Smooth muscle cell of the brain vasculature (primary cell): ENCODE measurements at places on chromosomes 11 and 22.

DNA sequence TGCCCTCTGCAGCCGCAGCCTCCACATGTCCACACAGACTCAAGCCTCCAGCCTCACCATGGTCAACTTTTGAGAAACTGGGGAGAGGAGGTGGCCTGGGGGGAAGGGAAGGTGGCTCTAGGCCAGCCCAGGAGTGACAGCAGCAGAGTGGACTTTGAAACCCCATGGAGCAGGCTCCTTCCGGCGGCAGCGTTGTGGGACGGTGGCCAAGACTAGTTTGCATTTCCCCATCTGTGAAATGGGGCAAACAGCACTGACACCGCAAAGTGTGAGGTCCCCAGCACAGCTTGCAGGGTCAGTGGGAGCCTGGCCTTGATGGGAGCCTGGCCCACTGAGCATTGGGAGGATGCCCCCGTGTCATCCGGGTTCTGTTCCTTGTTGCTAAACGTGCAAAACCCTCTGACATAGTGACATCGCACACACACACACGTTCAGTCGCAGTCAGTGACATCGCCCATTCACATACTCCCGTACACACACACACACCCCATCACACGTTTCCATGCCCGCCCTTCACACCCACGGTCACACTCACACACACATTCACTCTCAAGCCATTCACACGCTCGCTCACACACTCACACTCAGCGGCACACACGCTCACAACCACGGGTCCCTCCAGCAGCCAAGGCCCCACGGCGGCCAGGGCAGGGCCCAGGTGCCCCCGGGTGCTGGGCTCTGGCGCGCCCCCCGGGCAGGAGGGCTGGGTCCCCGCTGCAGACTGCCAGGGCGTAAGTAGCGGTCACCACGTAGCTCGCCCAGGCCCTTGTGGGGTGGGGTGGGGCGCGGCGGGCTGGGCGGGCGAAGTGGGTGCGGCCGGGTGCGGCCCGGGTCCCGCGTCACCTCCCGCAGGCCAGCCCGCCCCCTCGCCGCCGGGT, 585 bp downstream of the CYB5R3 start:
- no peak for DNase-seq

DNA sequence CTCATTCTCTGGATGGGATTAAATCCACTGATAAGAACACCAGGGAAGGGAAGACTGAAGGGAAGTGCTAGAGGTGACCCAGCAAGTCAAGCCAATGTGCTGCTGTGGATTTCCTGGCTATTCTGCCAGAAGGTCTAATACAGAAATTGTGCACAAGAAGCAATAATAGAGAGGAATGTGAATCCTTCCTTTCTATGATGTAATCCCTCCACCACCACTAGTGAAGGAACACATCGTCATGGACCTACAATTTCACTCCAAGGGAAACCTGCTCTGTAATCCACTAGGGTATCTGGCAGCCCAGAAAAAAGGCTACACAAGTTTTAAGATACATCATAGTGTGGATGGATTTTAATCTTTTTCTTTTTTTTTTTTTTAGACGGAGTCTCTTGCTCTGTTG, 17.4 kb downstream of the LARGE2 start:
- no peak for DNase-seq

- DNase-seq = no peak
Measured at GRCh38 chr22:17734187-17734586, 40.1 kb downstream of the BID start.

GRCh38 chr22:17095538-17095937, 10.7 kb downstream of the IL17RA start:
- no peak for DNase-seq

DNA sequence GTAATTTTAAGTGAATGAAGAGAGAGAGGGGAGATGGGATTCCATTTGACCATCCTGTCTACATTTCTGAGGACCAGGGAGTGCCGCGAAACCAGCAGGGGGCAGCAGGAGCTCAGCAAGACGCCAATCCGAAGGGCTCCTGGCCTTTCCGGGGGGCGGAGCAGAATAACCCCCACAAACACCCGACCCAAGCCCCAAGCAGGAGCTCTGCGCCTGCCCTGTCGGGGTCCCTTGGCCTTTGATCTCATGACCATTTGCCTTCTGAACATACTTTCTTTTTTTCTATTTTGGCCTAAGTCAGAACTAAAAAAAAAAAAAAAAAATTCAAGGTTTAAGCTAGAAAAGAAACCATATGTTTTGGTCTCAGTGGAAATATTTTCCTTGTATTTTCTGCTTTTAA, 21.9 kb upstream of the SCN2B start:
- DNase-seq = peak; percentile 13

GRCh38 chr11:79076526-79077115, 364.2 kb downstream of the TENM4 start:
- no peak for DNase-seq

- no peak for DNase-seq
Measured at GRCh38 chr11:112096194-112096593, 9.5 kb downstream of the SDHD start.

- no peak for DNase-seq
Measured at GRCh38 chr11:115159207-115159606, 345.0 kb downstream of the CADM1 start.

DNA sequence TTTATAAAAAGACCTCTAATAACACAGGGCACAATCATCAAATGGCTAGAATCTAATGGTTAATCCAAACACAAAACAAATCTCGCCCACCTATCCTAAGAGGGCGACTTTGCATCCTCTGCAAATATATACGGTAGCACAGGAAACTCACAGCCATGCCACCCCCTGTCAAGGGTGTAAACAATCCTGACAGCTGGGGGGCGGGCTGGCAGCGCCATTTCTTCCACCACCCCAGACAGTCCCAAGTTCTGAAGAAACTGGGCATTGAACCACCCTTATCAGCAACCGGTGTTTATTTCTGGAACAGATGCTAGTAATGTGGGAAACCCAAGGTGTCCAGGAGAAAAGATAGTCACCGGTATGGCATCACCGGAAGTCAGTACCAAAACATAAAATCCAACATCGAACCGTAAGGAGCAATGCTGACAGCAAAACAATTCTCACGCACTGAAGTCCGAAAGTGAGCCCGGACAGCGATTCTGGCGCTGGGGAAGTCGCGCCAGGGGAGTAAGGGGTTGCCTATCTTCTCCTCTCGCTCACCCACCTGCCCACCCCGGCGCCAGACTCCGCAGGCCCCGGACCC, 825 bp downstream of the FBXO3 start:
- DNase-seq = no peak

DNA sequence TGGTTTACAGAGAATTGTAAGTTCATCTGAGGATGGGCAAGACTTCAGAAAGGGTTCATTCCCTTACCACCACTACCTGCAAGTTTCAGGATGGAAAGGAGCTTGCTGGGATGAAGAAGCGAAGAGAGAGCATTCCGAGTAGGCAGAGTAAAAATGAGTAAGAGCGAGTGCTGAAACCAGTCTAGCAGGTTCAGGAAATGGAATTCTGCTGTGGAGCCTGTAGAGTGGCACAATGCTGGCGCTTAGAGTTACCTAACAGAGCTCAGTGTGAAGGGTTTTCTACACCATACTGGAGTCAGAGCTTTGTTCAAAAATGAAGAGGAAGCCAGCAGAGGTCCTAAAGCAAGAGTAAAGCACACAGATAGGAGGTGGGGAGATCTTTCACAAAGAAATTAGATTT, 179.2 kb upstream of the ZC3H12C start:
- no peak for DNase-seq

- no peak for DNase-seq
Measured at GRCh38 chr11:32829157-32829679, 509 bp upstream of the PRRG4 start.

GRCh38 chr11:2933375-2934020, 4.3 kb upstream of the PHLDA2 start:
- DNase-seq = no peak

DNA sequence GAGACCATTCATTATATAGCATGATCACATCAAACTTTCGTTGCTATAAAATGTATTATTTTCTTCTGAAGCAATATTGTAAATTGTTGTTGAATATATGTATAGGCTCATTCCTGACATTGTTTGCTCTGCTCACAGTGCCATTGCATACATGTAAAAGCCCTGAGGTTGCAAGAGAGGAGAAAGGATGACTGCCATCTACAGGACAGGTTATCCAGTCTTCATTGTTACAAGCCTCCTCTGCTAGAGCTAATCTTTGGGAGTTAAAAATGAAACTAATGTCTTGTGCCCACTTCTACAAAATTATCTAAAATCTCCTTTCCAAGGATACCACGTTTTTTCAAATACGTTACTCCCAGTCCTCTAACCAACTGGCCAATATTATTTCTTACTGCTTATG, 16.4 kb upstream of the OR5AL1 start:
- no peak for DNase-seq

GRCh38 chr11:48001438-48002021, 21.2 kb downstream of the PTPRJ start:
- peak; percentile 70 for DNase-seq

- no peak for DNase-seq
Measured at GRCh38 chr11:75191330-75191717, 40.4 kb downstream of the SLCO2B1 start.

- no peak for DNase-seq
Measured at GRCh38 chr11:134346101-134346975, 14.6 kb downstream of the GLB1L2 start.

GRCh38 chr11:819943-820649, 1.4 kb downstream of the PNPLA2 start:
- DNase-seq = no peak

- no peak for DNase-seq
Measured at GRCh38 chr11:123381817-123382554, 48.1 kb upstream of the GRAMD1B start.

GRCh38 chr11:83785942-83786341, 499.8 kb upstream of the CCDC90B start:
- DNase-seq = no peak

DNA sequence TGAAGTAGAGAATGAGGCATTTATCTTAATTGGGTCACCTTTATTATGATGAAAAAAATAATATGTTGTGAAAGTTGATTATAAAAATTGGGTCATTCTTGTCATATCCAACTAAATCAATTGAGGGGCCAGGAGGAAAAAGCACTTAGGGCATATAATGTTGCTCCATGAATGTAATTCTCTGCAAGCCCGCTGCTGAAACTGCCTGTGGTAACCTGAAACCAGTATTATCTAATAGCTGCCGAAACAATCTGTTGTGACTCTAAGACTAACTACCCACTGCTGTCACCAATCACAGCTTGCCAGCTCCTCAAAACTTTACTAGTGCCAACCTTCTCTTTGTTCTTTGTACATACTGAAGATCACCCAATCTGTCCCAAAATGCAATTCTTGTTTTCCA, 115.8 kb downstream of the ATG16L2 start:
- no peak for DNase-seq

DNA sequence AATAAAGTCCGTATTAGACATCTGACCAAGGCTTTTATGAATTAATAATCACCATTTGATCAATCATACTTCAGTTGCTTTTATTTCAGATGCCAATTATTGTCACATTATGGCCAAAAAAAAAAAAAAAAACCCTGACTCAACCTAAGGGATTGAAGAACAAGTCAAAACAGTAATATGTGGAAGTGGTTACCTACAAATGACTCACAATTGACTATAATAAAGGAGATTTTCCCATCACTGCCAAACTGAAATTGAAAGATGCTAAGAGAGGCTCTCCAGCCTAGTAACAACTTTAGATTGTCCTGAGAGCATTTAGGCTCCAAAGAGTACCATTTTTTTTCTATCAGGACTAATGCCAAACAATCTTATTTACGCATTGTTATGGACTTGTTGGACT, 35.2 kb downstream of the SOX6 start:
- DNase-seq = no peak

GRCh38 chr11:45935349-45936064, 13.1 kb downstream of the LARGE2 start:
- DNase-seq = no peak

GRCh38 chr22:39721206-39722031, 150.9 kb downstream of the CACNA1I start:
- no peak for DNase-seq

GRCh38 chr11:27720277-27720830, 20.1 kb upstream of the BDNF start:
- DNase-seq = no peak

DNA sequence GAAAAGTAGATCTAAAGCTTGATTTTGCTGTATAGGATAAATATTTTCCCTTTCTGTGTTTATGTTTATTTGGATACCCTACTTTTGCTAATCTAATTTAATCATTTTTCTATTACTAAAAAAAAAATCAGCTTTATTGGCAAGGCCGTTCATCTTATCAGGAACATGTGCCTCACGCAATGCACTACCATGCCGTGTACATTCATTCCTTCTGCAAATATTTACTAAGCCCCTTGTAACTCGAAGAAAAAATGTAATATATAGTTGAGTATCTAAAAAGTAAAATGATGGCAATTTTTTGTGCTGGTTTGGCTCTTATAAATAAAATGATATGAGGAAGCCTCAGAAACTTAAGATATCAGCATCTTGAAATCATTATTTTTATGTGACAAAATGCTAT, 8.9 kb downstream of the UVRAG start:
- DNase-seq = no peak

DNA sequence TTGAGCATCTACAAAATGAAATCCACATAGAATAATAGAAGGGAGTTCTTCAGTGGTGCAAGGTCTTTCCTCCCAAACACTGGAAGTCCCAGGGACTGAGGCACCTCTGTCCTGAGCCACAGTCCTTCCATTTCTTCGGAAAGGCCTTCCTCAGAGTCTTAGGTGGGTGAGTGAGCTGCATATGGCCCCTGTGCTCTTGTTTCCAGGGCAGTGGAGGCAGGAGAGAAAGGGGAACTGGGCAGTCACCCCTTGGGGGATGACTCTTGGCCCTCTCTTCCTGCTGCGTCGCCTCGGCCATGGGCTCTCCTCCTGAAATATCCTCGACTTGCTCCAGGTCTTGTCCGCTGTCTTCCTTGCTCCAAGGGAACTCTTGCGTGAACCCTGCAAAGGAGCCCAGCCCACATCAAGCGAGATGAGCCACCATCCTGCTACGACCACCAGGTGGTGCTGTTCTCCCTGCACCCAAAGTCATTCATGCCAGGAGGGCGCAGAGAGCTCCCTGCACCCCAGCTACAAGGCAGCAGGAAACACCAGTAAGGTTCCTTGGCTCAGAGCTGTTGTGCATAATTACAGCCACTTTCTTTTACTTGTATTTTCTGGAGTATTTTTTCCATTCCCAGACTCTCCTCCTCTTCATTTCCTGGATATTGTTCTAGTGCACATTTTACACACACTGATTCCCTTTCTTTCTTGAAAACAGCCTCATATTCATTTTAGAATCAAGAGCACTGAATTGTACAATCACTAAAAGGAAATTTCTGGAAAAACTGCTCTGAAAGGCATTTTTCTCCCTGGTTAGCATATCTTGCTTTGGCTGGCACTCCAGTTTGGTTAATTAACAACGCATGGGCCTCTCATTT, 397.8 kb downstream of the OPCML start:
- no peak for DNase-seq

DNA sequence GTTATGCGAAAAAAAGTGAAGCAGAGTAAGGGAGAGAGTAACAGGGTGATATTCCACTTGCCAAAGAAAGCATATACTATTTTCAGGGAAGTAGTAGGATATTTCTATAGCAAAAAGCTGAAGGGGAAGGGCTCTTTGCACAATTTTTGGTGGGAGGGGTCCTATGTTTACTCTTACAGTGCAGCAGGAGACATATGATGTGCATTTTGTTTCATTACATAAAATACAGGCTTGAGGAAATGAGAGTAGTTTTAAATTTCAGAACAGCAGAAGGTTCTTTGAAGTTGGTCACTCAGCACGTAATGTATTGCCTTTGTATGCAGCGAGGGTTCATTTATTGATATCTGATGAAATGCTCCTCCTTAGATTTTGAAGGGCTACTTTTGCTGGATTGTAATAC, 3.1 kb upstream of the PIK3IP1 start:
- no peak for DNase-seq

GRCh38 chr11:554428-555226, 5.9 kb downstream of the LMNTD2 start:
- DNase-seq = no peak
